ENCODE measurements at places on chromosomes 2 and 18.

DNA sequence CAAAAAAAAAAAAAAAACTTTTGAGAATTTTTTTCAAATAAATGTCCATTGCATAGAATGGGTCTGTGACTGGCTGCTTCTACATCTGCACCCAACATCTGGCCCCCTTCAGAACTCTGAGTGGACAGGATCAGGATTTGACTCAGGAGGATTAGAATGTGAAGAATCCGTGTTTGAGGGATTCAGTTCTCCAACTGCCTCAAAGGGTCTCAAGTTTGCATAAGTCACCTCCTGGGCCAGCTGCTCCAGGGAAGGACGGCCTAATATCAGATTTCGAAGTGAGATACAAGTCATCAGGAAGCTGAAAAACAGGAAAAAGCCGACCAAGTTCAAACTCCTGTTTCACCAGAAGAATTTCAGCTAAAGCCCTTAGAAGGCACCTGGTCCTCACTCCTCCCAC, 10.9 kb downstream of the MAT2A start:
- DNase-seq: no peak

DNA sequence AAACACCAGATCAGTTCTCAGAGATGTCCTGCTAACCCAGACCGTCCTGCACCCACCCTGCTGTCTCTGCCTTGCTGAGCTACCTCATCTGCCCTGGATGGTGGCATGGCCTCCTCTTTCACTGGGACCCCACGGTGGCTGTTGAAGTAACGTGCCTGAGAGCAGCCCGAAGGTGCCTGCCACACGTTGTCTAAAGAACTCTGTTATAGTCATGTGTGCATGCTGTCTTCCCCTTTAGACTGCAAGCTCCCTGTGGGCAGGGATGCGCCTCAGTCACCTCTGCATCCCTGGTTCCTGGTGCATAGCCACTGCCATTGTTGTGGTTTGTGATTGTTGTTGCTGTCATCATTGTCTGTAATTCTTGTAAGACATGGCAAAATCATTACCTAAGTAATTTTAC, 235.9 kb downstream of the EIPR1 start:
- no peak for DNase-seq

GRCh38 chr18:43855376-43855775, 578.1 kb upstream of the SYT4 start:
- DNase-seq: no peak

- DNase-seq: no peak
Observed at GRCh38 chr18:47887227-47887626, 43.2 kb downstream of the SMAD2 start.

DNA sequence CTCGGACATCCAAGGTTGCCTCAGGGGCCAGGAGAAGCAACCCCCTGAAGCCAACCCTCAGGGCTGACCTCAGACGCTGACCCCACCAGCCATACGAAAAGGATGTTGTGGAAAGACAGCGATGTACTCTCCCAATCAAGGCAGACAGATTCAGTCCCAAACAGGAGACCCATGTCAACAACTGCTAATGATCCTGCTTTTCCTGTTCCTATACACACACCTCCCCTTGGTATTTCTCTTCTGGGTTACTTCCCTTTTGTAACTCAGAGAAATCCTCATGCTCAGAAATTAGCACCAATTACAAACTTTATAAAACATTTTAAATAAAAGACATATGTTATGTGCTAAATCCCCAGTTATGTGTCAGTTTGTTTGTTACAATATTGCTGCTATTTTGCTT, 120.8 kb downstream of the PID1 start:
- no peak for DNase-seq

DNA sequence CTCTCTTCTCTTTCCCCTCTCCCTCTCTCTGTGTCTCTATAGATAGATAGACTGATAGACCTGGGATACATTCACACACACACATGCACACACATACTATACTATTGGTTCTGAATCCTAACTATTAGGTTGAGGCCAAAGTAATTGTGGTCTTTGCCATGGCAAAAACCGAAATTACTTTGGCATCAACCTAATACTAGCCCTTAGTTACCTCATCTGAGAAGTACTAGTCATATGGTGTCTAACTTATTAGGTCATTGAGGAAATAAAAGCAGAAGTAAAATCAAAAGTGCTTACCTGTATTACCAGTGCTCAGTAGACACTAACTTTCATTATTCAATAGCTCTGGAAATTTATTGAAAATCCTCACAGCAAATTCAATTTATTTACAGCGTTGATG, 451.5 kb downstream of the EPHA4 start:
- no peak for DNase-seq

GRCh38 chr2:96241900-96242611, 23.7 kb downstream of the TMEM127 start:
- DNase-seq: no peak

- DNase-seq: no peak
Observed at GRCh38 chr2:55415300-55415699, 4.4 kb downstream of the CCDC88A start.

- no peak for DNase-seq
Observed at GRCh38 chr2:237222178-237222577, 136.5 kb downstream of the COPS8 start.

GRCh38 chr2:238389988-238390589, 36.6 kb upstream of the ASB1 start:
- no peak for DNase-seq

GRCh38 chr2:231713730-231714638, 5.7 kb downstream of the PTMA start:
- DNase-seq: peak; percentile 81

GRCh38 chr18:63980896-63981460, 11.1 kb downstream of the SERPINB8 start:
- no peak for DNase-seq

Data from stimulated activated CD4-positive, alpha-beta T cell treated with anti-CD3 and anti-CD28 coated beads, TNF-alpha, amount 100 ng/mL, for 4 hours (primary cell).